IMR-90 (cell line): ENCODE measurements at places on chromosomes 11 and 22. TPM values are rescaled to one million over a fixed set of nuclear protein-coding genes. Genes with fewer than 3 reads are reported as not detected.

The ZC3H12C gene
- 4.2 and 4.7 TPM in 2 replicates for polyA plus RNA-seq

The DEFB131B gene
- polyA plus RNA-seq: not detected in 2 replicates

The OR51B2 gene
- not detected in 2 replicates for polyA plus RNA-seq

The MAP6 gene
- 3.1 and 3.4 TPM in 2 replicates for polyA plus RNA-seq

The HYLS1 gene
- 4.8 and 5.1 TPM in 2 replicates for polyA plus RNA-seq

The LGALS1 gene
- polyA plus RNA-seq: 11,896 and 18,749 TPM in 2 replicates

The PIH1D2 gene
- polyA plus RNA-seq: 0.89 and 1.1 TPM in 2 replicates

The PKDREJ gene
- polyA plus RNA-seq: 0.02 TPM in 1 of 2 replicates, not detected in the other

The FAM181B gene
- polyA plus RNA-seq: not detected in 2 replicates

The CBX7 gene
- polyA plus RNA-seq: 3.4 and 3.6 TPM in 2 replicates

The IL18 gene
- polyA plus RNA-seq: 0.89 and 0.96 TPM in 2 replicates

The BTBD18 gene
- polyA plus RNA-seq: not detected in 2 replicates

The APOL5 gene
- 0.15 and 0.19 TPM in 2 replicates for polyA plus RNA-seq

The HBE1 gene
- polyA plus RNA-seq: 7.7 and 12.7 TPM in 2 replicates

The THRSP gene
- polyA plus RNA-seq: not detected in 2 replicates

The SPA17 gene
- 10.6 and 11.5 TPM in 2 replicates for polyA plus RNA-seq

The KCNC1 gene
- 0.03 and 0.11 TPM in 2 replicates for polyA plus RNA-seq

The RASSF10 gene
- not detected in 2 replicates for polyA plus RNA-seq

The SCT gene
- not detected in 2 replicates for polyA plus RNA-seq

The MCM5 gene
- 43.0 and 44.3 TPM in 2 replicates for polyA plus RNA-seq
